GM12864 (cell line): ENCODE measurements at places on chromosomes 11 and 22.

- DNase-seq = no peak
Measured at GRCh38 chr11:83427501-83427900, 141.3 kb upstream of the CCDC90B start.

DNA sequence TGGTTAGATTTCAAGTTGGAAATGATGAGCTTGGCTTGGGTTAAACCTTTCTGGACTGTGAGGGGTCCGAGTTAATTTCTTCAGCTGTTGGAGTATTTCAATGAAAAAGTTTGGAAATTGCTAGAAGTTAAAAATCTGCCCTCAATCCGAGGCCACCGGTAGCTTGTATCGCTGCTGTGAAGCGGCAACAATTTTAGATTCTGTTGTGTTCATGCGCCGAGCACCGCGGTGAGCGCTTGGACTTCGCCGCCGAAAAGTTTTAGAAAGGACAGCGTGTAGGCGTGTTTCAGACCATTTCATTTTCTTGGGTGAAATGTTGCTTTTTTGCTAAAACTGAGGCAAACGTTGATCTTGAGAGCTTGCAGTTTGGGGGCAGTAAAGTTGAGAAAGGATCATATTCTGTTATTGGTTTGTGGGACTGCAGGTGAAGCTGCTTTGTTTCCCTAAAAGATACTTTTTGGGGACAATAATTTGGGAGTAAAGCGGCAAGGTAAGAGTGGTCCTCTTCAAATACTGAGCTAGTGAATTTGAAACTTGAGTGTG, 928 bp downstream of the FBXO7 start:
- no peak for DNase-seq

- no peak for DNase-seq
Measured at GRCh38 chr11:65880844-65881421, 1.3 kb downstream of the CTSW start.

DNA sequence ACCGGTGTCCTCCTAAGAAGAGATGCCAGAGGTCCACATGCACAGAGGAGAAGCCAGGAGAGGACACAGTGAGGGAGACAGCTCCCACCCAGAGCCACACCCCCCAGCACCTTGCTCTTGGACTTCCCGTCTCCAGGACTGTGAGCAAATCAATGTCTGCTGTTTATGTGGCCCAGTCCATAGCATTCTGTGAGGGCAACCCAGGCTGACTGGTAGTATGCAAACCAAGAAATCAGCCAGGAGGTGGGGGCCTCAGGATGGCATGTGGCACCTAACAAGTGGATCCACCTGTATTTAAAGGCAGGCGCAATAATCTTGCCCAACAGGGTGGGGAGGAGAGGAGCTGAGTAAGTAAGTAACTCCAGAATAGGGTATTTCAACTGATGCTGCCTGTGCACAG, 136.4 kb downstream of the BRD1 start:
- no peak for DNase-seq

- no peak for DNase-seq
Measured at GRCh38 chr22:31602259-31602952, 59.6 kb downstream of the PISD start.
